DND-41 (cell line): ENCODE measurements at places on chromosomes 2 and 18.

GRCh38 chr18:7633171-7633570, 66.1 kb downstream of the PTPRM start:
- H3K4me1 ChIP-seq = no peaks in the 10 kb centered on the region
- H3K4me3 ChIP-seq = no peak overlapping the region
- no peak overlapping the region for H3K27ac ChIP-seq
- no peaks in the 10 kb centered on the region for H3K27me3 ChIP-seq
- no peaks in the 10 kb centered on the region for H3K36me3 ChIP-seq

DNA sequence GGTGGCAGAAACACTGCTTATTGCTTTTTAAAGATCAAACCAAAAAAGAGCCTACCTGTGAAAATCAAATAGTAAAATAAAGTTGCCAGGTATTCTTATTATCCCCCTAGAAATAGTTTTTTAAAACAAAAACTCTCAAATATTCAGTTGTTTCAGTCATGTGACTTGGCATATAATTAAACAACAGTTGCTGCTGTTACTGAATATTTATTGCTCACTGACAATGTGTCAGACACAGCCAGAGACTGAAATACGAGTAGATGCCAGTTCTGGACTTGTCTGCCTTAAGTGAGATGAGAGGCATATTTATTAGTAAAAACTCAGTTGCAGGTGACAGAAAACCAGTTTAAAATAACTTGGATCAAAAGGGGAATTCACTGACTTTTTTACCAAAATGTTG, 106.0 kb upstream of the RAB12 start:
- no peak overlapping the region for H3K4me3 ChIP-seq
- H3K4me1 ChIP-seq = no peaks in the 10 kb centered on the region
- no peak for DNase-seq
- no peaks in the 10 kb centered on the region for H3K27me3 ChIP-seq
- H3K36me3 ChIP-seq = no peaks in the 10 kb centered on the region
- H3K27ac ChIP-seq = no peak overlapping the region

GRCh38 chr2:216491793-216492596, 6.6 kb upstream of the RPL37A start:
- H3K4me3 ChIP-seq = no peak overlapping the region
- H3K27ac ChIP-seq = no peak overlapping the region
- H3K4me1 ChIP-seq = peaks cover under 1% of the 10 kb centered on the region; the same call in 1 of the 2 replicates
- no peak for DNase-seq
- H3K27me3 ChIP-seq = no peaks in the 10 kb centered on the region
- no peaks in the 10 kb centered on the region for H3K36me3 ChIP-seq

DNA sequence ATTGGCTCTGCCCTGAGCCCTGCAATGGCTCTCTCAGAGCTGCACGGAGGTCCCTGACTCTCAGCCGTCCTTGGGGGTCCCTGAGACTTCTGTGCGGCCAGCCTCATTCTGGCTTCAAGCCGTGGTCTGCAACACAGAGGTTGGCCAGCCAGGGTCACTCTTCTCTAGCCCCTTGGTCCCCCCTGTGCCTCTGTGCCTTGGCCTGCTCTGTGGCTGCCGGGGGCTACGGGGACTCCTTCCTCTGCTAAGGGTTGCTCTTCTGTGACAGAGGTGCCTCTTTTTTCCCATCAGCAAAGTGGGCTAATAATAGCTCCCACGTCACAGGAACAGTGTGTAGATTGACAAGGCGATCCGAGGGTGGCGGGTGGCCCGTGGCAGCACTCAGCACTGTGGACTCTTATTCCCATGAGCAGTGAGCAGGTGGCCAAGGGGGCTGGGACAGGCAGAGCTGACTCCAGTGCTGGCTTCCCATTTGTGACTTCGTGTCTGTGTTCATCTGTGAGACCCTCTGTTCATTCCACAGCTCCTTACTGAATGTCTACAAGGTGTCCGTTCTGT, 19.4 kb downstream of the INHBB start:
- no peak overlapping the region for H3K4me3 ChIP-seq
- no peak overlapping the region for H3K27ac ChIP-seq
- H3K27me3 ChIP-seq = peaks cover 2% of the 10 kb centered on the region
- no peaks in the 10 kb centered on the region for H3K4me1 ChIP-seq

DNA sequence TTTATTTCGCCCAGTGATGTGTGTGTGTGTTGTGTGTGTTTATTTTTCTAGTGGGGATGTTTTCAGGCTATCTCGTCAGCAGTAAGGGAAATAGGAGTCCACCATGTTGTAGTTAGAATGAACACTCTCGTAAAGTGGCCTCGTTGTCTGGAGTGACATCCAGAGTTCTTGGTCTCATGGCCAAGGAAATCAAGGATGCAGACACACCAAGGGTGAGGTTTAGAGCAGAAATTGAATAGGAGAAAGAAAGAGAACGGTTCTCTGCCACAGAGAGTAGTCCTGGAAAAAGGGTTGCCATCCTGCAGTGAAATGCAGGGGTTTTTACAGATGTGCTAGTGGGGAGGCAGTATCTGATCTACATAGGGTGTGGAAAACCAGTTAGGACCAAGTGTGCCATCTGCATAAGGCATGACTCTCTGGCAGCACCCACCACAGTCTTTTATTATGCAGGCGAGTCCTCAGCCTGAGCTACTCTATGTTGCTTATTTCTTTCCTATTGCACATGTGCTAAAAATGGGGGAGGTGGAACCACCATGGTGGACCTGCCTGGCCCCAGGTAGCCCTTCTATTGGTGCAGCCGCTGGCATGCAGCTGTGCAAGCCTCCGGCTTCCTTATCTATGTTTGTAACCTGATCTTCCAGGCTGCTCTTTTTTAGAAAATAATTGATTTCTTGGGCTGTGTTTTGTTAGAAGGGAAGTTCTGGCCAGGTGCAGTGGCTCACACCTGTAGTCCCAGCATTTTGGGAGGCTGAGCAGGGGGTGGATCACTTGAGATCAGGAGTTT, 23.2 kb downstream of the RALB start:
- H3K27ac ChIP-seq = no peak overlapping the region
- H3K4me1 ChIP-seq = no peaks in the 10 kb centered on the region
- no peaks in the 10 kb centered on the region for H3K27me3 ChIP-seq
- H3K4me3 ChIP-seq = no peak overlapping the region
- peaks cover 11% of the 10 kb centered on the region for H3K36me3 ChIP-seq
- no peak for DNase-seq

GRCh38 chr2:32830196-32830595, 116.6 kb upstream of the LTBP1 start:
- no peak overlapping the region for H3K27ac ChIP-seq
- no peak for DNase-seq
- no peak overlapping the region for H3K4me3 ChIP-seq
- H3K4me1 ChIP-seq = no peaks in the 10 kb centered on the region

- peaks cover 5% of the 10 kb centered on the region; the same call in 1 of the 2 replicates for H3K4me1 ChIP-seq
- no peak for DNase-seq
- H3K27ac ChIP-seq = no peak overlapping the region
- no peak overlapping the region for H3K4me3 ChIP-seq
- H3K36me3 ChIP-seq = no peaks in the 10 kb centered on the region
Measured at GRCh38 chr2:59957504-59957903, 596.0 kb downstream of the BCL11A start.

DNA sequence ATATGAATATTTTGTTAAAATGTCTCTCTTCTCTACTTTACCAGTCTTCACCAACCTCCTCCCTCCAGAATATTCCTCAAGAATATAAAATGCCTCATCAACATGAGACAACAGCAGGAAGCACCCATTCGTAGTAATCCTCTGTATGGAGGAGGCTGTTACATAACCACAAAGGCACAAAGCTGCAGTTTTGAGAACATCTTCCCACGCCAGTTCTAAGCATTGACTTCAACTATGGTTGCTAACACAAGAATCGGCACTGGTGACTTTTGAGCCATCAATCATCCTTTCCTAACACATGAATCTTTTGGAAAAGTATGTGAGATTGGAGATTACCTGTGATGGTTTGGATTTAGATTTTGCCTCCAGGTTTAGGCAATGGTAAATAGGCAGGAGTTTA, 54.9 kb upstream of the CYP1B1 start:
- H3K27me3 ChIP-seq = no peaks in the 10 kb centered on the region
- no peak overlapping the region for H3K4me3 ChIP-seq
- no peak overlapping the region for H3K27ac ChIP-seq
- no peaks in the 10 kb centered on the region for H3K4me1 ChIP-seq
- no peak for DNase-seq
- H3K36me3 ChIP-seq = no peaks in the 10 kb centered on the region

DNA sequence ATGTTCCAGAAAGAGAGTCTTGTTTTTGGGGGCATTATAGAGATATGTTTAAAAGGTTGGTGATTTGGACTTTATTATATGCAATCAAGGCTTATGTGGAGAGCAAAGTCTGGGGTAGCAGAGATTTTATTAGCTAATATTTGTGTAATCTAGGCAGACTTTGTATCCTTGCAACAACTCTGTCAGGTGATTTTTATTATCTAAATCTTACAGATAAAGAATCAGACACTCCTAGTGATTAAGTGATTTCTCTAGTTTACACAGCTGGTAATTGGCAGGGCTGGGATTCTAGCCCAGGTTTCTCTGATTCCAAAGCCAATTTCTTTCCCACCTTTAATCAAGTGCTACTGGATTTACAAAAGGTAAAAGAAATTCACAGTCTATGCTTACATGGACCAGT, 33.3 kb upstream of the NCK2 start:
- no peak for DNase-seq
- H3K4me3 ChIP-seq = no peak overlapping the region
- no peaks in the 10 kb centered on the region for H3K36me3 ChIP-seq
- H3K4me1 ChIP-seq = no peaks in the 10 kb centered on the region

DNA sequence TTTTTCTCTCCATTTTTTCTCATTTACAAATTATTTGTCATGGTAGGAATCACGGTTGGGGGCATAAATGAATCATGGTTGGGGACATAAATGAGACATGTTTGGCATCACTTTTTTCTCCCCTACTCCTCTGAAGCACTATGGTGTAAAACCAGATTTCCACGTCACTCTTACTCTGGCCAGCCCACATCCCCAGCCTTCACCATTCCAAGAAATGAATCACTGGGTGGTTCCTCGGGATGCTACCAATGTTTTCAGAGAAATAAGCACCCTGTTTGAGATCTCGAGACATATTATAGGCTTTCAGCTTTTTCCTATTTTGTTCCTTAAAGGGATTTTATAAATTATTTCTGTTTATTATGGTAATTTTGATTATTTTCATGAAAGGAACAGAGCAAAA, 155.0 kb upstream of the SLC8A1 start:
- no peak overlapping the region for H3K27ac ChIP-seq
- H3K36me3 ChIP-seq = no peaks in the 10 kb centered on the region
- no peaks in the 10 kb centered on the region for H3K27me3 ChIP-seq
- H3K4me3 ChIP-seq = no peak overlapping the region
- no peak for DNase-seq

DNA sequence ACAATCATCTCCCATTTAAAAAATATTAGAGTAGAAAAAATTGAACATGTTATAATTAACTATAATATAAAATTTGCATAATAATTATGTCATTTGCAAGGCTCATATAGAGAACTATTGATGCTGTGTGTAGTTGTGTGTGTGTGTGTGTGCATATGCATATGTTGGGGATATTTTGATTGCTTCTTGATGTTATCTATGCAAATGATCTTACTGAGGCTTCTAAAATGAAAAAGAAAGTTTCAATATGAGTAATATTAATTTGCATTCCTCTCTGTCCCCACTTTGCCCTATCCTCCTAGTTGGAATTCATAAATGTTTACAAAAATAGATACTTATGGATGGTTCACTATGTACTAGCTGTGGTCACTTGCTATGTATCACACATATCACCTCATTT, 523.3 kb downstream of the TRIB2 start:
- H3K36me3 ChIP-seq = no peaks in the 10 kb centered on the region
- H3K4me3 ChIP-seq = no peak overlapping the region
- DNase-seq = no peak
- H3K27me3 ChIP-seq = no peaks in the 10 kb centered on the region
- no peaks in the 10 kb centered on the region for H3K4me1 ChIP-seq

- DNase-seq = no peak
- no peak overlapping the region for H3K4me3 ChIP-seq
- H3K4me1 ChIP-seq = no peaks in the 10 kb centered on the region
- H3K27ac ChIP-seq = no peak overlapping the region
- H3K36me3 ChIP-seq = no peaks in the 10 kb centered on the region
- no peaks in the 10 kb centered on the region for H3K27me3 ChIP-seq
Measured at GRCh38 chr2:143823296-143823695, 694.1 kb downstream of the ARHGAP15 start.

- no peaks in the 10 kb centered on the region for H3K4me1 ChIP-seq
- no peak for DNase-seq
- no peaks in the 10 kb centered on the region for H3K36me3 ChIP-seq
- no peaks in the 10 kb centered on the region for H3K27me3 ChIP-seq
Measured at GRCh38 chr2:52405980-52406379, 1361.6 kb upstream of the CHAC2 start.

- peaks cover 48% of the 10 kb centered on the region for H3K4me1 ChIP-seq
- H3K36me3 ChIP-seq = peaks cover 10% of the 10 kb centered on the region
- peak overlapping the region; percentile 38 for H3K4me3 ChIP-seq
- DNase-seq = peak; percentile 49
- no peaks in the 10 kb centered on the region for H3K27me3 ChIP-seq
Measured at GRCh38 chr18:23585007-23585871, 1.1 kb downstream of the NPC1 start.

GRCh38 chr2:85978883-85979780, 90.3 kb upstream of the ST3GAL5 start:
- H3K36me3 ChIP-seq = no peaks in the 10 kb centered on the region
- no peak for DNase-seq
- no peak overlapping the region for H3K27ac ChIP-seq
- no peak overlapping the region for H3K4me3 ChIP-seq
- no peaks in the 10 kb centered on the region for H3K4me1 ChIP-seq
- no peaks in the 10 kb centered on the region for H3K27me3 ChIP-seq

DNA sequence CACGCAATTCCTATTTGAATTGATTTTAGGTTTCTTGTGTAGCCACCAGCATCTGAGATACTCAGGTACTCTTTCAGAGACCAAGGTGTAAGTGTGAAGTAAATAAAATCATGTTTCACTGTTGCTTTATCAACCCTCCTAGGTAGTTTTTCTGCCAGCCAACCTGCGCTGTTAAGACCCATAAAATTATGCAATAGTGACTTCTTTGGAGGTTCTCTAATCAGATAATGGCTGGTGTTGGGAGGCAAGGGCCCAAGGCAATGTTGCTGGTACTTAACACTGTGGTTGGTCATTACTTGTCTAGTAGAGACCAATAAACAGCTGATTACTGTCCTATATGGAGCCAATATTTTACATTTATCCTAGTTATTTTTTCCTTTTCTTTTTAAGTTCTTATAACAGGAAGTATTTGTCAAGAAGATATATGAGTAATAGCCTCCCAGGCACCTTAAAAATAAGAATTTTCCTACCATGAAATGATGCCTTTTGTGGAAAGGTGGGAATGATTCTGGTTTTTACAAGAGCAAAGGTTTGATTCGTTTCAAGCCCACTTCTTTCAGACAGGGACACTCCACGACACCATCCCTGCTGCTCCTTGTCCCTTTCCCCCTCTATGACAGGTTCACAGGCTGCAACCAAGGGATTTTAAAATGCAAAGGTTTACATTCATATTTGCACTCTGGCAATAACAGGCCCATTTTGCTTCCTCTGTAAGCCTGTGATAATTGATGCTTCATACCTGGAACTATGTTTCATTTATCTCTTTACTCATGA, 259.3 kb downstream of the MEIS1 start:
- H3K4me1 ChIP-seq = no peaks in the 10 kb centered on the region
- no peak overlapping the region for H3K27ac ChIP-seq
- no peaks in the 10 kb centered on the region for H3K36me3 ChIP-seq
- no peak for DNase-seq
- H3K27me3 ChIP-seq = no peaks in the 10 kb centered on the region
- no peak overlapping the region for H3K4me3 ChIP-seq

GRCh38 chr18:41022484-41022883, 932.5 kb upstream of the PIK3C3 start:
- no peak overlapping the region for H3K4me3 ChIP-seq
- H3K27me3 ChIP-seq = no peaks in the 10 kb centered on the region
- no peaks in the 10 kb centered on the region for H3K36me3 ChIP-seq
- H3K4me1 ChIP-seq = no peaks in the 10 kb centered on the region
- DNase-seq = no peak
- no peak overlapping the region for H3K27ac ChIP-seq
